ENCODE measurements at places on chromosomes 16 and 17.

DNA sequence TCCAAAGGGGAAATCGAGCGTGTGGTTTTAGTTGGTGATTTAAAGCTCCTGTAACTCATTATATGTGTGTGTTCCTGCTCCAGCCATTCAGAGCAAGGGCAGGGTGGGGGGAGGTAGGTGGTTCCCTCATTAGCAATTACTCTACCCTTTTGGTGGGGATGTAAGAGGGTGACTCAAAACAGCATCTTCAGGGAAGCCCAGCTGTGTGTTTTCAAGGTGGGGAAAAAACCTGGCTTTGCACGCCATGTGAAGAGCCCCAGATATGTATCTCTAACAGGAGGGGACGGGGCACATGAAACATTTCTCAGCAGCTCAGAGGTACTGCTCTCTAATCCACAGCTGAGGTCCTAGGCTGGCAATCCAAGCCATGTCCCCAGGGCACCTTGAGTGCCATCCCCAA lies 241.3 kb upstream of the ZFHX3 start:
- no peak for DNase-seq

DNA sequence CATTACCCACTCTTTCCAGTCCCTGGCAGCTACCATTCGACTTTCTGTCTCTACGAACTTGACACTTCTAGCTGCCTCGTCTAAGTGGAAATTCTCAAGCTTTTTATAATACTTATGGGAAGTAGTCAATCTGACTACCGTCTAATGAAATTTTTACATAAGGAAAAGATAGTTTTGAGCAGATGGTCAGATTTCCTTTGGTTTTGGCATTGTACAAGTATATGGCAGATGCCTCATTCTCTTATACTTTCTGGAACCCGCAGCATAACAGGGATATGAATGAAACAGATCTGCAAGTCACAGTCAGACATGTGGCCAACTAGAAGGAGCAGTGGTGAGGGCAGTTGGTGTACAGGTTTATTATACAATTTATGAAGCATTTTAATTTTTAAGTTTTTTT lies 146.0 kb downstream of the PITPNC1 start:
- no peak for DNase-seq

GRCh38 chr17:37570527-37571093 lies 38.6 kb downstream of the SYNRG start:
- no peak for DNase-seq

DNA sequence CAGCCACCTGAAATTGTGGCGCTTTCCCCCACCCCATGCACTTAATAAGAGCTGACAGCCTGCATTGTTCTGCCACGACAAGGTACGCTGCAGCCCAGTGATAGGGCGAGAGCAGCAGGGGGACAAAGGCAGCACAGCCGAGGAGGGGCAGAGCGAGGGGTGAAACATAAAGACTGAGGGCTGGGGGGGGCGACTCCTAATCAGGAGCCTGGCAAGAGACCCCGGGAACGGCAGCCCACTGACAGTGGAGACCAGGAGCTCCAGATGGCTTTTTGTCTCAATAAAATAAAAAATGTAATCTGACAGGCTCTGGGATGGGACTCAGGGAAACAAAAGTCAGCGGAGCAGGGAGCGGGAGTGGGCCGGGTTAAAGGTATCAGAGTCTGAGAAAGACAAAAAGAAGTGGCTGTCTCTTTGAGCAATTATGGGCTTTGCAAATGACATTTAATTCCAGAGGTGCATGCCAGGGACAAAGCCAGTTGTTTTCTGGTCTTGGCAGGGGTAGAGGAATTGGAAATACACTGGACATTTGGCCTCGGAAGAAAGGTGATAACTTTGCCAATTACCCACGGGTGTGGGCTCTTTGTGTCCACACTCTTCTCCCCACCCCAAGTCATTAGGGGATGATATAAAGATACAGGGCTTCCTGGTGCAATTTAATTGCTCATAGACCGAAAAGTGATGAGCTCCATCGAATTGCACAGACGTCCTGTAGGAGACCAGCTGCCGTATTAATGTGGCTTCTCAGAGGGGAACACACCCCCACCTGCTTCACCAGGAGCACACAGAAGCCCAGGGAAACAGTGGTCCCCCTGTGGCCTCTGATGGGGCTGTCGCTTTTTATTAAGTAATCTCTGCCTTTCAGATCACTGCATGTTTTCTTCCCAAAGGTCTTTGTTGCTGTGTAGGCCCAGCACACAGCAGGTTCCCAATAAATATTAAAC lies 17.6 kb upstream of the CCDC182 start:
- no peak for DNase-seq

DNA sequence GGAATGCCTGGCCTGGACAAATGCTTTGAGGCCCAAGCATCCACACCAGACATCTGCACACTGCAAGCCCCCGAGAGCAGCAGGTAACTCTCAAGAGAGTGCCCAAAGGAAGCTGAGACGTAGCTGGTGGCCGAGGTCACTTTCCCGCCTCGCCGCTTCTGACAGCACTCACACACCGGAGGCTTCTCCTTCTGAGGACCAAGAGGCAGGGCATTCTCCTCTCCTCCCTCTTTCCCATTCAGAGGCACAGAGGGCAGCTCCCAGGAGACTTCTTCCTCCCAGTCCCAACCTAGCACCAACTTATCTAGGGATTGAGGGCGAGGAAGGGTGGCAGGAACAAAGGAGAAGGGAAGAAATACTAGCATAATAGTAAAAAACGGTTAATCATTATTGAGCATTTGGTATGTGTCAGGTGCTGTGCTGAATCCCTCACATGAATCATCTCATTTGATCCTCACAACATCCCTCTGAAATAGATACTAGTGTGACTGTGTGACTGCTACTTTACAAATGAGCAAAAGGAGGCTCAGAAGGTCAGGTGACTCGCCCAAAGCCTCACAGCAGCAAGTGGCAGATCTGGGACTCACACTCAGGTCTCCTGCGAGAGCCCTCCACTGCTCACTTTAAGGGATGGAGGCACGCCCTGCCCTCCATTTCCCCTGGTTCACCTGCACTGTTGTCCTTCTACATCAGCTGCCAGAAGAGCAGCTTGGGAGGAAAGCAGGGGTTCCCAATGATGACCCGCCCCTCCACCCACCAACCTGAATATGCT lies 41.8 kb downstream of the MYO18A start:
- DNase-seq = no peak

GRCh38 chr17:80991645-80992076 lies at the start of gene CHMP6:
Gene CHMP6 (plus strand): TSS chr17:80991841. CDS start chr17:80991919, 78 bp downstream.
- DNase-seq = peak; percentile 61

- no peak for DNase-seq
These were observed 821 bp downstream of the SOCS7 start for GRCh38 chr17:38352245-38353085.

- no peak for DNase-seq
These were observed 408.4 kb upstream of the CDH5 start for GRCh38 chr16:65958086-65958485.

DNA sequence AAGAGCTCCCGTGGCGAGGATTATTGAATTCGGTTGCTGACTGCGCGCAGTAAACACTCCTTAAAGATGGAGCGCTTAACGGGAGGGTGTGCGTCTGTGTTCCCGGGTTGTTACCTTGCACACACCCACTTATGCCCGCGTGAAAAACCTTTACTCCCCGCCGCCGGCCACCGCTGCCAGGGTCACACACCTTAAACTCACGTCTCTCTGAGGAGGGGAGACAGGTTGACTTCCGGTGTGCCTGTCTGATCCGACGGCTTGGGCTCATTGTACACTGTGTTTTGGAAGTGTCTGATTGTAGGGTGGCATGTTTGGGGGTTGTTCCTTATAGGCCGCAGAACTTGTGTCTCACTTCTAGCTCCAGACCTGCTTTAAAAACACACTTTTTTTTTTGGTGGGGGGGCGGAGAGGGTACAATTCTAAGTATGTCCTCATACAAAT lies 66.8 kb downstream of the KPNA2 start:
- no peak for DNase-seq

DNA sequence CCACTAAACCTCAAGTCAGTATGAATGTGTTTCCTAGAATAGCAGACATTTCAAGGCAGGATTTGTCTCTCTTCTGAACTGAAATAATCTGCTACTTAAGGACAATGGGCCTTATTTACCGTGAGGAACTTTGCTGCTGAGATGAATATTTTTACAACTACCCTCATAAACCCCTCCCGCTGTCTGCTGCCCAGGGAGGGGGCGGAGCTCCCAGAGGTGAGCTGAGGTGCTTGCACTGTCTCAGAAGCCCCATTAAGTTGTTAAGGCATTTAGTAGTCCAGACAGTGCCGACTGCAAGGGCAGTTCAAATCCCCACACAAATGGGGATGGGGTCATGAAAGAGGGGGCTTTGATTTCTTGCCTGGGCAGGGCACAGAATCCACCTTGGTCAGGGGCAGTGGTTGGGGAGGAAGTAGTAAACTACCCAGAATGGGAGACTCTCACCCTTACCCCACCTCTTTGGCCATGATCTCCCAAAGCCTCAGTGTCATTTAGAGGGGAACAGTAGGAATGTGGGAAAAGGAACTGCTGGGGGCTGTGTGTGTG lies 19.2 kb downstream of the HNF1B start:
- peak; percentile 26 for DNase-seq

DNA sequence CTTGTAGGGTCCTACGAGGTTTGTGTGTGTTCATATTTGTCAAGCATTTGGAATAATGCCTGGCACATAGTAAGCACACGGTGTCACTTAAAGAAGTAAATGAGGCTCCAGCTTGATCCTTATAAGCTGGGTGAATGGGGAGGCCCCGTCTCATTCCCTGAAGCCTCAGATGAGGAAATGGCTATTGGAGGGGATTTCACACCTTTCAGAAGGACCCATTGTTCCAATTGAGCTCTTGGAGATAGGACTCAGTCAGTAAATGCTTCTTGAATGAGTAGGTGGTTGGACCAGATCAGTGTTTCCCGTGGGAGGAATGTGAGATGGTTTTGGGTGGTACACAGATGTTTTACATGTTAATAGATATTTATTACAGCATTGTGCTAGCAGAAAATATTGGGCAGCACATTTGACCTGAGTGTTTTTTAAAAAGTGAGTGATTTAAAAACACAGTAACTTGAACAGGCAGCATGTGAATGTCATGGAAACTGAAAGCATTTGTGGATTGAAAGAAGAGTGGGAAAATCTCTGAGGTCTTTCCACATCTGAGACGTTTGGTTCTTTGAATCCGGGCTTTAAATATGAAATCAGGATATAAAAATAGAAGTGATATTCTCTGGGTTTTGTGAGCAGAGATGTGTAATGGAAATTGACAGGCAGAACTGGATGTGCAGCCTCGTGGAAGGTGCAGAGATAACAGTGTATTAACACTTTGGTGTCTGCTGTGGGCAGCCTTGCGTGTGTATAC lies 36.4 kb upstream of the ARHGAP17 start:
- DNase-seq = no peak

DNA sequence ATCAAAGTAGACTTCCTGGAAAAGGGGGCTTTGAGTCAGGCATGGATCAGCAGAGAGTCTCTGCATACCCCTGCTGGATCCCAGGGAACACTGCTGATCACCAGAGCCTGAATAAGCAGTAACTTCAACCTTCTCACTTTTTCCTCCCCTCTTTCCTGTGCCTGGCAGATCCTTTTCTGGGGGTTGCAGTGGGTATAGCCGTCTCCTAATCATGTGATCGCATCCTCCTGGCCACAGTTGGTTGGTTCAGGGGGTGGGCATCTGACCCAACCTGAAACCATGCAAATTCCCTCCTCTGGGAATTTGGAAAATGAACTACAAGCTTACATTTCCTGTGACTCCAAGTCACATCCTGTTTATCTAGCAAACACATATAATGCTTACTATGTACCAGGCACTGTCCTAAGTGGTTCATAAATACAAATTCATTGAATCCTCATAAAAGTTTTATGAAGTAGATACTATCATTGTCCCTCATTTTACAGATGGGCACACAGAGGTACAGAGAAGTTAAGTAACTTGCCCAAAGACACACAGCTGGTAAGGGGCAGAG lies 120.3 kb downstream of the AXIN2 start:
- no peak for DNase-seq

GRCh38 chr16:19075511-19075910 lies 8.1 kb downstream of the COQ7 start:
- DNase-seq = peak; percentile 42

- no peak for DNase-seq
These were observed 65.8 kb downstream of the RMI2 start for GRCh38 chr16:11411059-11411550.

DNA sequence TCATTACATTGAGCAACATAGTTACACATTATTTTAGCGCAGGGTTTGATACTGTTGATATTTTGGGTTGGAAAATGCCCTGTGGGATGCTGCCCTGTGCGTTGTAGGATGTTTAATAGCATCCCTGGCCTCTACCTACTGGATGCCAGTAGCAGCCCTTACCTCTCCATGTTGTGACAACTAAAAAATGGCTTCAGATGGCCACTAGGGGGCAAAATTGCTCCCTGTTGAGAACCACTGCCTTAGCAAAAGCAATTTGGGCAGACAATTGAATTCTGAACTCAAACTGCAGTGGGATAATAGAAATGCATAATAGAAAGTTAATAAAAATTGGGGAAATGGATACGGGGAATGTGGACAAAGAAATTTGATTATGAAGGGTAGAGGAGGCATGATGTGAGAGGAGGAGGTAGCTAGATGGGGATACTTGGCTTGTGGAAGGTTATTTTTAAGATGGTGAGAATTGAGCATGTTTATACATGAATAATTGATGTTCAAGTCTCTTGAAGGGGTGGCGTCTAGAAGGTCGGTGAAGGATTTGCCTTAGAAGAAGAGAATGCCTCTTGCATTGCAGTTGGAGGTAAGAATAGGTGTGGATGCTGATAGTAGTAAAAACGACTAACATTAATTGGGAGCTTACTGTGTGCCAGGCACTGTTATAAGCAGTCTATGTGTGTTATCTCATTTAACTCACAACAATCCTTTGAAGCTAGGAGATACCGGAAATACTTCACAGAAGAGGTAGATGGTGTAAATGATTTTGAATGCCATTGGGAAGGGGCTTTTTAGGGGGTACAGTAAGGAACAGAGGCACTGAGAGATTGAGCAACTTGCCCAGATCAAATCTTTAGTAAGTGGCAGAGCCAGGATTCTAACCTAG lies 19.0 kb downstream of the HEATR9 start:
- no peak for DNase-seq

GRCh38 chr17:9021992-9022572 lies 772 bp downstream of the NTN1 start:
- DNase-seq = peak; percentile 87

GRCh38 chr16:57548408-57548807 lies 6.0 kb downstream of the ADGRG5 start:
- no peak for DNase-seq

GRCh38 chr17:81909966-81910839 lies 996 bp downstream of the PCYT2 start:
- no peak for DNase-seq

GRCh38 chr16:2027024-2028010 lies 615 bp downstream of the NHERF2 start:
- DNase-seq = no peak

DNA sequence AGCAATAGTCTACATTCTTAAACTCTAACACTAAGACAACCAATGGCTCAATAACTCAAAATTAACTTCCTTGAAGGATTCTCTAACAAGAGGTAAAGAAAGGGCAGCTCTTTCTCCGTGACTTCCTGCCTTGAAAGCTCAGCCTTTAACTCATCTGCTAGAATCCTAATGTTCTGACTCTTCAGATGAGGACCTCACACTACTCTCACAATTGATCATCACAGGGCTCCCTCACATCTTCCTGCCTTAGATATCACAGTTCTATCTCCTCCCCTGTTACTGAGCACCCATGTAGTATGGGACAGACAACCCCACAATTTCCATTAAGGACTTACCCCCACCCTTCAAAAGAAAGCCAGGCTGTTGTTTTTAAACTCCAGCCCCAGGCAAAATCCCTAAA lies 33.5 kb downstream of the SMURF2 start:
- no peak for DNase-seq

- DNase-seq = no peak
These were observed 327.4 kb upstream of the CCL2 start for GRCh38 chr17:33927732-33928133.

- no peak for DNase-seq
These were observed 1.3 kb downstream of the PRM2 start for GRCh38 chr16:11274964-11275363.

GRCh38 chr17:78176548-78177025 lies 8.2 kb downstream of the SYNGR2 start:
- DNase-seq = peak; percentile 74

All from lower leg skin (tissue), 4 donors.